ENCODE measurements at places on chromosomes 5 and 9.
A peak's percentile ranks its signal among the peaks of the same experiment; 100 is the strongest.

DNA sequence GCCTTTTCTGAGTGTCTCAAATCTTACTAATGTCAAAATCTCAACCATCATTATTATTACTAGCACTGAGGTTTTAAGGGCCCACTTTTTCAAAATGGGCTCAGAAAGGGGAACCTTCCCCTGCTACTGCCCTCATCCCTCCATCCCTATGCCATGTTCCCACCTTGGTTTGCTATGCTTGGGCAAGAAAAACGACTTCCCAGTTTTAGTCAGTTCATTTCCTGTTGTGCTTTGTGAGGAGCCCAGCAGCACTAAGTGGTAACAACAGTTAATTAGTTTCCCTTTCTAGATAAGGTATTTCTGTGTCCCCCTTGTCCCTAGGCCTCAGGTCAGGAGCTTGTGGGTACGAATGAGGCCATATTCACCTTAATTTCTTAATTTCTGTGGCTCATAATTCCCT is 595.2 kb downstream of the RAB3C start:
- DNase-seq = no peak

- no peak for DNase-seq
Measured at GRCh38 chr5:135339623-135340022, 59.4 kb downstream of the MACROH2A1 start.

DNA sequence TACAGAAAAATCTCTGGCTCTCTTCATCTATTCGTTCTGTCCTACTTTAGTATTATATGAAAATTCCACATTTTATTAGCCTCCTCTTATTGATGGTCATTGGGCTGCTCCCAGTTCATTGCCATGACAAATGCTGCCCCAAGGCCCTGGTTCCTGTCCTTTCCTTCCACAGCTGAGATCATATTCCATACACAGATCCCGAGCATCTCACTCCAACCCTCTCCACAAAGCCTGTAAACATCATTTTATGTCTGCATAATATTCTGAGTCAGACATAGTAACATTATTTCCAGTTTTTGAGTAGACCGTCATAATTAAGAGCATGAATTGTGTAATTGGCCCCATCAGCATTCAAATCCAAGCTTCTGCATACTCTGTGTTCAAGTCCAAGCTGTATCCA is 86.3 kb downstream of the MVB12B start:
- no peak for DNase-seq

- DNase-seq = no peak
Measured at GRCh38 chr9:23438299-23438907, 387.6 kb downstream of the ELAVL2 start.

GRCh38 chr9:124353811-124354274 is 61.4 kb downstream of the PSMB7 start:
- DNase-seq = peak; percentile 62

DNA sequence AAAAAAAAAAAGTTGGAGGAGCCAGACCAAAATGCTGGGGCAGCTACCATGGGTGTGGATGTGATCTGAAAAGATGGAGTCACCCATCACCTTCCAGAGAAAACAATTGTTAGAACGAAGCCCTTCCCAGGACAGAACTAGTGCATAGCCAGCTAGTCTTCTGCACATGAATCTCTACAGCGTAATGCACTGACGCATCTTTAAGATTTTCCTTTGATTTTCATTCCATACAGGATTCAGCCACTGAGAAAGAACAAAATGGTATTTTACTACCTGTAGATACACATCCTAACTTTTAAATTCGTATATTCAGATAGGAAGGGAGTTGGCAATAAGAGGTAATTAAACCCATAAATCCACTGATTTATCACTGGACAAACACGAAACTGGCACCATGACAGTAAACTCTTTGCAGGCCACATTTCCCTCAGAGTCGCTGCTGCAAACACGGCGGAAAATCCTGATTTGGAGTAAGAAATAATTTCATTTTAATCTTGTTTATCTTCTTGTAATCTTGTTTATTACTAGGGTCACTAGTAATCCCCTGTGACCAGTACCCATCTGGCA is 206.6 kb downstream of the SPOCK1 start:
- DNase-seq = no peak

DNA sequence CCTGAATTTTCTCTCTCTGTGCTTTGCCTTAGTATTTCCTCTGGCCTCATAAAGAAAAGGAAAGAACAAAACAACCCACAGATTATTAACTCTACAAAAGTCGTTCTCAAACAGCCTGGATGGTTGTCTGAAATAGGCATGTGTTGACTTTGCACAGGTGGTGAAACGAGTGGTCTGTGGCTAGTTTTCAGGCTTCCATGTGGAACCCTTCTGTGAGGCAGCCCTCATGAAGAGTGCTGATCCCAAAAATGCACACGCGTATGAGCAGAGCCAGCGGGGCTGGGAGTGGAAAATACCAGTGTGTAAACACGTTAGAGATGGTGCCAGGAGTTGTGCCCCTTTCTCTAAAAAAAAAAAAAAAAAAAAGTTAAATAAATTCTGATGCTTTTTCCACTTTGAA is 4.9 kb upstream of the PSAT1 start:
- DNase-seq = no peak

GRCh38 chr9:92561374-92562330 is 25.9 kb upstream of the ECM2 start:
- DNase-seq = peak; percentile 19

GRCh38 chr9:107949061-107949460 is 459.5 kb upstream of the KLF4 start:
- DNase-seq = no peak

DNA sequence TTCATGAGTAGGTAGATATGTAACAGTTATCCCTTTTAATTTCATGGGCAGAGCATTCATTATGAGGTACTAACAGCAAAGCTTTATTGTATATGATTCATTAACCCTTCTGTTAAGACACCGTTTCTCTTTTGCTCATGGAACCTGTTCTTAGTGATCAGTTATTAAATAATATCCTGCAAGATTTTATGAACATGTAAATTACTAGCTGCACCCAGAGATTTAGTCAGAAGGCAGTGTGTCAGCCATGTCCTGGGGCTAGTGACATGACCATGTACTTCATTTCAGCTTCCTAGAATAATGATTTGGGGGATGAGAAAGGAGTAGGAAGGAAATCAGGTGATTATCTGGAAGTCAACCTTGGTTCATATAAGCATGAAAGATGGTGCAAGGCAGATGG is 7.0 kb downstream of the MAST4 start:
- no peak for DNase-seq

DNA sequence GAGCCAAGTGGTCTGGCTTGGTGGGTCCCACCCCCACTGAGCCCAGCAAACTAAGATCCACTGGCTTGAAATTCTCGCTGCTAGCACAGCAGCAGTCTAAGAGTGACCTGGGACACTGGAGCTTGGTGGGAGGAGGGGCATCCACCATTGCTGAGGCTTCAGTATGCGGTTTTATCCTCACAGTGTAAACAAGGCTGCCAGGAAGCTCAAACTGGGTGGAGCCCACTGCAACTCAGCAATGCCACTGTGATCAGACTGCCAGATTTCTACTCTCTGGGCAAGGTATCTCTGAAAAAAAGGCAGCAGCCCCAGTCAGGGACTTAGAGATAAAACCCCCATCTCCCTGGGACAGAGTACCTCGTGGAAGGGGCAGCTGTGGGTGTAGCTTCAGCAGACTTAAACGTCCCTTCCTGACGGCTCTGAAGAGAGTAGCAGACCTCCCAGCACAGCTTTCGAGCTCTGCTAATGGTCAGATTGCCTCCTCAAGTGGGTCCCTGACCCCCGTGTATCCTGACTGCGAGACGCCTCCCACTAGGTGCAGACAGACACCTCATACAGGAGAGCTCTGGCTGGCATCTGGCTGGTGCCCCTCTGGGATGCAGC is 18.2 kb upstream of the STK32A start:
- no peak for DNase-seq

DNA sequence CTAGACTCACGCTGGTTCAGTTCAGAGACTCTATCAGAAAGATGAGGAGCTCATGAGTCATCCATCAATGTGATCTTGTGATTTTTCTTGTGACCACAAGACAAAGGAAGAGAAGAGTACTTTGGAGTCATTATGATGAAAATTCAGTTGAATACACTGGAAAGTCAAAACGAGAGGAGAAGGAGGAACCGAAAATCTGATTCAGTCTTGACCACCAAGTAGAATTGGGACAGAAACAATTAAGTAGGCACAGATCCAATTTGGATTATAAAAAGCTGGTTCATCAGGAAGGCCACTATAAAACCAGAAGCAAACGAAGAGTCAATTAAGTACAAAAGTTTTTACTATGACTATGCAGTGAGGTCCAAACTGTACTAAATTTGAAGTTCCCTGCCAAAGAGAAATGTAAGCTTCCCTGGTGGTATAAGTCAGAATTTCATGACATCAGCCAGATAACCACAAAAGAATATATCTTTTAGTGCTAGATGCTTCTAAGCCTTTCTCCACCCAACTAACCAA is 90.9 kb downstream of the THBS4 start:
- DNase-seq = peak; percentile 75

- peak; percentile 12 for DNase-seq
Measured at GRCh38 chr9:136886610-136887597, 588 bp downstream of the TRAF2 start.

DNA sequence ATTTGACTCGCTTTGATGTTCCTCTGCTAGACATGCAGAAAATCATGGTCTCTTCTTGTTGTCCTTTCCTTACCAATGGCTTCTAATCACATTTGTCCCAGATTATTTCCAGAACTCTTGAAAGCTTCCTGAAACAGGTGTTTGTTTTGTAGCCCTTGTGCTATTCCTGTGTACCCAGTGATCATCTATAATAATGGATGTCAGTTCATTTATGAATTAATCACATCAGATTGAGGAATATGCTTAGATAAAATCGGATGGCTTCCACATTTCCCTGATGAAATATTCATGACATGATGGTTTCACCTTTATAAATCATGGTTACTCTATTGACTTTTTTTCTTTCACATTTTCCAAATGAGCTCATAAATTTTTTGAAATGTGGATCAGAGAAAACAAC is 359.0 kb upstream of the DMAC1 start:
- DNase-seq = no peak

- DNase-seq = no peak
Measured at GRCh38 chr9:68669218-68669617, 35.8 kb upstream of the PIP5K1B start.

- no peak for DNase-seq
Measured at GRCh38 chr9:114524247-114524681, 19.0 kb upstream of the WHRN start.

- DNase-seq = no peak
Measured at GRCh38 chr9:108166519-108166918, 677.0 kb upstream of the KLF4 start.

DNA sequence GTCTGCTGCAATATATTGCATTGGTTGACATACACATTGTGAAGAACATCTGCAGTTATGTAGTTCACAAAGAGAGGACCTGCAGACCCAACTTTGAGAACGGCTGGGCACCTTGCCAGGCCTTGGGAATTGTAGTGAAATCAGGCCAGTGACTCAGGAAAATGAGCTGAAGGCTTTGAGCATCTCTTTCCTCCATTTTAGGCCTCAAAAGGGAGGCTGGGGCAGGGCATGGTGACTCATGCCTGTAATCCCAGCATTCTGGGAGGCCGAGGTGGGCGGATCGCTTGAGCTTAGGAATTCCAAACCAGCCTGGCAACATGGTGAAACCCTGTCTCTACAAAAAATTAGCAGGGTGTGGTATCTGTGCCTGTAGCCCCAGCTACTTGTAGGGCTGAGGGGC is 1.4 kb upstream of the IPPK start:
- DNase-seq = peak; percentile 84

- DNase-seq = peak; percentile 69
Measured at GRCh38 chr5:57493034-57493433, 10.4 kb upstream of the ACTBL2 start.

- no peak for DNase-seq
Measured at GRCh38 chr9:14529054-14529453, 164.2 kb downstream of the ZDHHC21 start.

DNA sequence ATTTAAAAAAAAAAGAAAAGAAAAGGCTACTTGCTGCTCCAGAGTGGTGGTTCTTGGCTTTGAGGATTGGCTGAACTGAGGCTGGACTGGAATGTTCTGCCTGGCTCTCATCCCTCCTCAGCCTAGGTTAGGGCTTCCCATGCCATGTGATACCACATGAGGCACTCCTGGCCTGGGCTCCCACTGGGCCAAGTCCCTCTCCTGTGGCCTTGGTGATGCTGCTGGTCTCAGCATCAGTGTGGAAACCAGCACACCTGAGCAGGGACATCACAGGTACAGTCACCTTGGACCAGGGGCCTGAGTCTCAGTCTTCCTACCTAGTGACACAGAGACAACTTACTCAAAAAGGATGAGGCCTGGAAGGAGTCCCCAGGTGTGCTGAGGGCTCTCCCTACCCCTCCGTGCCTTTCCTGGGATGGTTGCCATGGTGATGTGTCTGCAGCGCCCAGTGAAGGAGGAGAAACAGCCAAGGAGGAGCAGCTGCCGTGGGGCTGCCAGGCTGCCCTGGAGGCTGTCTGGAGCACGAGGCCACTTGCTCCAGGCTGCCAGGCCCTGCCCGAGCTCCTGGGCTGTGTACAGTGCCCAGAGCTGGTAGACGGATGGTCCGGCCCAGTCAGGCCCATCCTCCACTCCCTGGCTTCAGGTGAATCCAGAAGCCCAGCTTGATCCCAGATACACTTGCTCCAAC is 71.0 kb downstream of the WNK2 start:
- no peak for DNase-seq

- no peak for DNase-seq
Measured at GRCh38 chr9:75844321-75844720, 46.2 kb upstream of the PCSK5 start.

- peak; percentile 7 for DNase-seq
Measured at GRCh38 chr5:168529374-168530234, 499 bp downstream of the FBLL1 start.

DNA sequence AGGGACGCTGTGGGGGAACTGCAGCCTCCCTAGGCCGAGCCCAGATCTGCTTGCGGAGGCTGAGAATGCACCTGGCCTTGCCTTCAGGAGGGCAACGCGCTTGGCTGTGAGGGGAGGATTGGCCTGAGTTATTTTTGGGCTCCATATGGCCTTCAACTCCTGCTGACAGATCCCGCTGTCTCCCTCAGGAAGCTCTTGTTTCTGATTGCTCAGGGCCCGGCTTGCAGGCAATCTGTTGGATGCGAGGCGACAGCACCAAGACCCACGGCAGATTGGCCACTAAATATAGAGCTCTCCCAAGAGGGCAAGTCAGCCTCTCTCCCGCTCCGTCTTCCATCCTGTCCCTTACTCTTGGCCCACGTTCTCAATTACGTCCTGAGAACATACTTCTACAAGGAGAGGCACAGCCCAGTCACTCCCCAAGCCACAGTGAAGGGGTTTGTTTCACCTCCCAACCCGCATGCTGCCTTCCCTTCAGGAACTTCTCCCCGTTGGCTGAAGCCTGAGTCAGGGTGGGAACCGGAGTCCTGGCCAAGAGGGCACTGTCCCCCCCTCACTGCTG is 53.6 kb downstream of the RASGEF1C start:
- no peak for DNase-seq

- no peak for DNase-seq
Measured at GRCh38 chr9:126699401-126699881, 85.7 kb downstream of the LMX1B start.

- DNase-seq = no peak
Measured at GRCh38 chr9:108245331-108245730, 610.5 kb downstream of the ACTL7B start.

Data from cardiac fibroblast (primary cell).